ENCODE measurements at places on chromosomes 2 and 18. TPM values are rescaled to one million over a fixed set of nuclear protein-coding genes. Genes with fewer than 3 reads are reported as not detected.

The PMS1 gene
- total RNA-seq = 45.8 TPM

- peaks cover 2% of the 10 kb centered on the region for H3K4me1 ChIP-seq
- H3K4me3 ChIP-seq = no peak overlapping the region
- peaks cover 16% of the 10 kb centered on the region for H3K27me3 ChIP-seq
Measured at GRCh38 chr18:58104096-58104495, 60.1 kb downstream of the NEDD4L start.

DNA sequence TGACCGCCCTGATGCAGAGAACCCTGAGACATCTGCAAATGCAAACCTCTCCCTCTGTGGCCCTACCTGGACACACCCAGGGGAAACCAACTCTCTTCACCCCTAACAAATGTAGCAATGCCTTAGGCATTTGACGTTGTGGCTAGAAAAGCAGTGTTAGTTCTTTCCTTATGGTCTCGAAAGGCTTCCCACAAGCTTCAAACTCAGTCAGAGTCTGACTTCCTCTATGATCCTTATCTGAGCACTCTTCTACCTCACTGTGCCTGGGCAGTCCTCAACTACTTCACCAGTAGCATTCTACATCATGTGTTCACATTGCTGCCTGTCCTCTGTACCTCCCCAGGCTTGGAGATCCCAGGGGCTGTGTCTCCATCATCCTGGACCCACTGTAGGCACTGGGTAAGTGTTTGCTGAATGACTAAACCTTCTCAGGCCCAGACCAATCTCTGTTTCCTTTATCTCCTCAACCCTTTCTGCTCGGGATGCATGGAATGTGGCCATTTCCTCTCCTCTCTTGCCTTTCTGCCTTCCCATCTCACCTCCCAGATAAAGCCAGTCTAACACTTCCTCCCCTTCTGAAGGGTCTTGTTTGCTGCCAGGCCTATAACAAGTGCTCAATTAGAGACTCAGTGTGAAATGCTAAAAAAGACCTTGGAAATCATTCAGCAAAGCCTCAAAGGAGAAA lies 91.7 kb upstream of the ACAA2 start:
- H3K27ac ChIP-seq = no peak overlapping the region
- H3K4me1 ChIP-seq = peaks cover 4% of the 10 kb centered on the region
- H3K4me3 ChIP-seq = no peak overlapping the region
- no peaks in the 10 kb centered on the region for H3K36me3 ChIP-seq
- H3K27me3 ChIP-seq = peaks cover 3% of the 10 kb centered on the region

GRCh38 chr2:149661844-149662243 lies 74.3 kb upstream of the MMADHC start:
- H3K4me3 ChIP-seq = no peak overlapping the region
- H3K36me3 ChIP-seq = no peaks in the 10 kb centered on the region
- DNase-seq = no peak
- H3K27me3 ChIP-seq = peaks cover 4% of the 10 kb centered on the region

GRCh38 chr2:205358351-205358815 lies 323.9 kb upstream of the NRP2 start:
- H3K36me3 ChIP-seq = peaks cover 2% of the 10 kb centered on the region
- H3K27ac ChIP-seq = no peak overlapping the region
- no peaks in the 10 kb centered on the region for H3K4me1 ChIP-seq
- no peak overlapping the region for H3K4me3 ChIP-seq

DNA sequence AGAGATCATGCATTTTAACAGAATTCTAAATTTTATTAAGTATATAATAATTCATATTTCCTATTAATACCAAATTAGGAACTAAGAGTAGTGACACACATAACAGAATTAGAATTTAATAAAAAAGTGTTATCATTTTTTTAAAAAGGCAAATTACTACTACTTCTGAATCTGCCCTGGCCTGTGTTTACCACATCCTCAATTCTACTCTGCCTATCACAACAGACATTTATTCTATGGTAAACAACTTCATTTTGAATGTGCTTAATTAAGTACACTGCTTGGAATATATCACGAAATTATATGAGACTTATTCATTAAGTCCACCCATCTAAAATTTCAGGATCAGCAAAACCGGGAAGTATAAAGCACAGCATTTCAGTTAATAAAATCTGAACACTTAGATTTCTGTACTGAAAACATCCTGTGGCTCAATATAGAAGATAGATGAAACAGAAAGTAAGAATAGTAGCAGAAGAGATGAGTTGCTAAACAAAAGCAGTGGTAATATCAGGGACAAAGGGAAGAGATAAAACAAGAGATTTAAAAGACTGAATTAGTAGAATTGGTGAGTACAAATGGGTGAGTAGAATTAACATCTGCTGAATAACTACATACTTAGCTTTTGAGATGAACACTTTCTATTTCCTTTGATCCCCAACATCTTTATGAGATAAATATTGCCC lies 3.7 kb downstream of the SMC6 start:
- H3K4me1 ChIP-seq = peaks cover 18% of the 10 kb centered on the region
- DNase-seq = no peak
- peak overlapping the region; percentile 28 for H3K27ac ChIP-seq
- peaks cover 8% of the 10 kb centered on the region for H3K36me3 ChIP-seq
- H3K27me3 ChIP-seq = no peaks in the 10 kb centered on the region

GRCh38 chr2:230090967-230091366 lies 22.2 kb upstream of the SLC16A14 start:
- H3K27me3 ChIP-seq = peaks cover 13% of the 10 kb centered on the region
- H3K4me1 ChIP-seq = no peaks in the 10 kb centered on the region

The HOXD11 gene
- total RNA-seq = not detected

- H3K4me3 ChIP-seq = no peak overlapping the region
- DNase-seq = no peak
- peaks cover 9% of the 10 kb centered on the region for H3K4me1 ChIP-seq
- no peaks in the 10 kb centered on the region for H3K27me3 ChIP-seq
- H3K36me3 ChIP-seq = no peaks in the 10 kb centered on the region
- H3K27ac ChIP-seq = no peak overlapping the region
Measured at GRCh38 chr2:212733273-212733672, 194.7 kb upstream of the ERBB4 start.

- H3K4me3 ChIP-seq = no peak overlapping the region
- no peaks in the 10 kb centered on the region for H3K36me3 ChIP-seq
- no peak for DNase-seq
Measured at GRCh38 chr2:11616851-11617415, 53.1 kb downstream of the NTSR2 start.

The COL4A3 gene
- not detected for total RNA-seq
